Esophagus squamous epithelium (tissue), 5 donors: ENCODE measurements at places on chromosomes 2 and 18. TPM values are rescaled to one million over a fixed set of nuclear protein-coding genes. Genes with fewer than 3 reads are reported as not detected.

Gene NOSTRIN
- total RNA-seq = 1.3 TPM

Gene DTNA
- 1.7 TPM for total RNA-seq

Gene ELOA2
- total RNA-seq = 0.38 TPM

DNA sequence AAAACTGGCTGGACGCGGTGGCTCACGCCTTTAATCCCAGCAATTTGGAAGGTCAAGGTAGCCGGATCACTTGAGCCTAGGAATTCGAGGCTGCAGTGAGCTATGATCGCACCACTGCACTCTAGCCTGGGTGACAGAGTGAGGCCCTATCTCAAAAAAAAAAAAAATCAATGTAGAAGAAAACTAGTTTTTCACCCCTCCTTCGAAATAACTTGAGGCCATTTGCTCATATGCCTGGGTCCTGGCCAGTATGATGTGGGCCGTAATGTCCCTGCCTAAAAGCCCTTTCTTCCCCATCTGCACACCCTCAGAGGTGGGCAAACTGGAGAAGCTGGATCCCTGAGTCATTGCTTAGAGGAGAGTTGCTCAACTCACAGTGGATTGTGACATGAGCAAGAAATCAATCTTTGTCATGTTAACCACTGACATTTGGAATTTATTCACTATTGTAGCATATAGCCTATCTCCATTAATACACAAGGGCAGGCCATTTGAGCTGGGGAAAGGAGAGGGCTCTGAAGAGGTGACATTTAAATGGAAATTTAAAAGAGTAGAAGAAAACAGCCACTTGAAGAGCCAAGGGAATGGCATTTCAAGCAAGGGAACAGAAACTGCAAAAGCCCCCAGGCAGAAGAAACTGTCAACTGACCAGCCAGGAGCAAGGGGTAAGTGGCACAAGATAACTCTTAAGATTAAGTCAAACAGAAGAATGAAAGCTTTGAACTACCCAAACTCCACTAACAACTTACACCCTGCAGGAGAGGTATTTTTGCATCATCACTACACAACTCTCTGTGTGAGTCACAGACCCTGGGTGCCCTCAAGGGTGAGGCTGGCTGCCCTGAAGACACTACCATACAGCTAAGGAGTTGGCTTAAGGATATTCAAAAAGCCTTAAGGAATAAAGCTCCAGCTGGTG lies 7.6 kb upstream of the METTL21A start:
- H3K27ac ChIP-seq = peak overlapping the region; percentile 82
- peaks cover 56% of the 10 kb centered on the region for H3K4me1 ChIP-seq
- no peaks in the 10 kb centered on the region for H3K27me3 ChIP-seq
- H3K4me3 ChIP-seq = no peak overlapping the region
- no peak for DNase-seq
- no peaks in the 10 kb centered on the region for H3K36me3 ChIP-seq

- H3K4me1 ChIP-seq = peaks cover 4% of the 10 kb centered on the region
- H3K4me3 ChIP-seq = no peak overlapping the region
- H3K36me3 ChIP-seq = no peaks in the 10 kb centered on the region
- H3K27ac ChIP-seq = no peak overlapping the region
- H3K27me3 ChIP-seq = no peaks in the 10 kb centered on the region
Measured at GRCh38 chr18:9330419-9330818, 4.2 kb upstream of the TWSG1 start.
